Kidney glomerular epithelial cell (primary cell): ENCODE measurements at places on chromosomes 4 and X.

DNA sequence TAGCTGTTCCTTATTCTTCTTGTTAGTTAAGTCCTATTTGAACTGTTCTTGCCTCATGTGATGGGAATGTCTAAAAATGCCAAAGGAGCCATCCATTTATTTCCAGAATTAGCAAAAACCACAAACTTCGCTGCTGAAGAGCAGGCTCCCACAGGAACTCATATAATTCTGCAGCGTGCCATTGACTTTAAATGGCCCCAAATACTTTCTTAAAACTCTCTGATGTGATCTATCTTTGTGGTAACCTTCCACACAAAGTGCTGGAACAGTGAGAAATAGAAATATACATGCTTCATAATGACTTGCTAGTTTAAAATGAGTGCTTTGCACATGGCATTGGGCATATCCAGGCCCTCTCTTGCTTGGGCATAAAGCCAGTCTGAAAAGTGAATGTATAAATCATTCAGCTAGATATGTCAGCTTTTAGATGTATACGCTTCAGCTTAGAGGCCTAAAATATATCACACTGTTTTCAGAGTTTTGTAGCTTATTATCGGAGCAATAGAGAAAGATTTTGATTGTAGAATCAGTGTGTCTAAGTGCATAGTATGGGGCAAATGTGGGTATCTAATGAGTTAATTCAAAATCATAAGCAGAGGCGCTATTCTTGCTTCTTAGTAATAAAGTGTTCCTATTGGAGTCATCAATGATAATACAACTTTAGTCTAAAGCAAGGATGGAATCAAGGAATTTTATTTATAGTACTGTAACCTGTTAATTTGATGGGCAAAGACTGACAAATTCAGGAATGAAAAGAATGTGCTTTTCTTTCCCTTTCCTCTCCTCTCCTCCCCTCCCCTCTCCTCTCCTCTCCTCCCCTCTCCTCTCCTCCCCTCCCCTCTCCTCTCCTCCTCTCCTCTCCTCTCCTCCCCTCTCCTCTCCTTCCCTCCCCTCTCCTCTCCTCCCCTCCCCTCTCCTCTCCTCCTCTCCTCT lies 392.2 kb upstream of the ZFP42 start:
- no peak for DNase-seq

GRCh38 chr4:80179637-80180161 lies 17.6 kb upstream of the PRDM8 start:
- no peak for DNase-seq

DNA sequence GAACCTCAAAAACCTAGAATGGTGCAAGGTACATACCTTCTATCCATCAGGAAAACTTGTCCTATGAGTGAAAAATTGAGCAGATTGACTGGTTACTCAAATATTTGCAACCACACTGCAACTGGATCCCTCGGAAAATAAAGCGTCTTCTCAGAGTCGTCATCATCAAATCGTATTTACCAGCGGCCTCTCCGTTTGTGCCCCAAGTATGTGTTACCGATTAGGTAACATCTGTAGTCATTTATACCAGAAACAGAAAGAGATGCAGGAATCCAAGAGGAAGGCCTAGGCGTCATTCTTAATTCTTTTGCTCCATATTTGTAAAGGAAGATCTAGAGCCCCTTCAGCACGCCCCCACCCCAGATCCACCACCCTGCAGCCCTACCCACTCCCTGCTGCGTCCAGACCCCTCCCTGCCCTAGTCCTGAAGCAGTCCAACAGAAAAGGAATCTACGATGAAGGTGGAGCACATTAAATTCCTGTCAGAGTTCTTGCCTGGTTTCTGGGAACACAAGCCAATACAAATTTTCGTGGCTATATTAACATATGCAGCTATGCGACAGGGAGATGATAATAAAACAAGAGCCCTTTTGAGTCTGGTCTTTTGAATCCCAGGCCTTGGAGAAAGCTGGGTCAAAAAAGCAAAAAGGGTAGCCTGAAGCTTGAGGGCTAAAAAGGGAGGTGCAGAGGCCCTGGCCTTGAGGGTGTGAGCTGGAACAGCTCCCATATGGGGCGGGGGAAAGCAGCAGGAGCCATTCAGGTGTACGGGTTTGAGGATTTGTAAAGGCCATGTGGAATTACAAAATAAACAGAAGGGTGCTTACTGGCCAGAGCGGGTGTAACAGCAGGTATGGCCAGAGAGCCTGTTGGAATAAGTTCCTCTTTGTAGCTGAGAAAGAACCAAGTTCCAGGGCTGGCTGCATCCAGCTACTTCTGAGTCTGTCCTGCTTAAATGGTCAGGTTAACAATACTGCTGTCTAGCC lies 77.0 kb downstream of the ZNF827 start:
- no peak for DNase-seq

- no peak for DNase-seq
Observed at GRCh38 chrX:18714910-18715309, 7.5 kb downstream of the PPEF1 start.

- no peak for DNase-seq
Observed at GRCh38 chr4:102757681-102758080, 3.1 kb downstream of the MANBA start.

GRCh38 chrX:29447867-29448266 lies 767.5 kb upstream of the MAGEB2 start:
- no peak for DNase-seq

- no peak for DNase-seq
Observed at GRCh38 chrX:71118985-71119535, 664 bp downstream of the MED12 start.

DNA sequence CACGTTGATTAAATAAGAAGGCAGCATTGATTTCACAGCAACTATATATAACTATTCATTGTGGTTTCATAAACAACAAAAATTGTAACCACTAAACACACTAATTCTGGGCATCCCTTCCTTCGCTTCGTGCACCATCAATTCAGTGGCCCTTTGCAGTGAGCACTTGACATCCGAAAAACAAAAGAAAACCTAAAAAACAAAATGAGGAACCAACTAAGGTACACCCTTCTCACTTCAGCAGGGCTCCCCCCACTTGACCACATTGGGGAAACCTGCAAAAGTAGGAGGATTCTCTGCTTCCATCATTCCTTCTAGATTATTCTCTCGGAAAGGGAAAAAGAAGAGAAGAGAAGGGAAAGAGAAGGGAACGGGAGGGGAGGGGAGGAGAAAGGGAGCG lies 28.3 kb downstream of the NBDY start:
- no peak for DNase-seq

DNA sequence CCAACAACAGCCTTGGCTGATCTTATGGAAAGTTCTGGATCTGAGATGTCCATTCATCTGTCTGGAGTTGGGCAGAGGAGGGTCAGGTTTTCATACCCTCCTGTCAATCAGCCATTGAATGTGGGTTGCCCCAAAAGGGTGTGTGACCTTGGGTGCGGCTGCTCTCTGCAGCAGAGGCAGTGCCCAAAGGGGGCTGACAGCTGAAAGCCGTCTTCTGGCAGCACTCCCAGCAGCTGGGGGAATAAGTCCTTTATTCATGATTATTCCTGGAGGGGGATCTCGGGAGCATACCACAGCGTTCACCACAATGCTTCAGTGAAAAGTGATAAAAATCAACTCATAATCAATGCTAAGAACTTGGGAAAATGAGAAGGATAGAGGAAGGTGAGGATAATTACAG lies 54.7 kb downstream of the OTC start:
- DNase-seq, result no peak

DNA sequence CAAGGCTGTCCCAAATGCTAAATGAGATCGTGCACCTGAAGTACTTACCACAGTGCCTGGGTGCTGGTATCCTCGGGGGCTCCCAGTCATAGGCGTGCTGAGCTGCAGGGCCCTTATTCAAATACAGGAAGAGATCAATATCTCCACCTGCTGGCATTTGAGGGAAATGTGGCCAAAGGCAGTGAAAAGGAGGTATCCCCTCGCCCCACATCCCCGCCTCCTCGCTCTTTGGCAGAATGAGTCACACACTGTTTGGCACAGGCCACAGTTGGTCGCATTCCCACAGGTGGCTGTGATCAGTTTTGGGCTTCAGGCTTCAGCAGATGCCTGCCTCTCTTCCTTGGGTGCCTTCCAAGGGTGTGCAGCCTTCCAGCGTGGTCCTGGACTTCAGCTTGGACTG lies 28.4 kb downstream of the ZNF185 start:
- DNase-seq, result peak; percentile 22
